ENCODE measurements at places on chromosomes 1 and 21. TPM values are rescaled to one million over a fixed set of nuclear protein-coding genes. Genes with fewer than 3 reads are reported as not detected.

NR0B2 gene
- not detected for total RNA-seq

MLLT11 gene
- 3.9 TPM for total RNA-seq

PIK3C2B gene
- total RNA-seq = 39.5 TPM

MROH9 gene
- total RNA-seq = not detected

Data from CD4-positive, CD25-positive, alpha-beta regulatory T cell (primary cell).